Mesothelial cell of epicardium (in vitro differentiated cells): ENCODE measurements at places on chromosomes 3 and 15.

DNA sequence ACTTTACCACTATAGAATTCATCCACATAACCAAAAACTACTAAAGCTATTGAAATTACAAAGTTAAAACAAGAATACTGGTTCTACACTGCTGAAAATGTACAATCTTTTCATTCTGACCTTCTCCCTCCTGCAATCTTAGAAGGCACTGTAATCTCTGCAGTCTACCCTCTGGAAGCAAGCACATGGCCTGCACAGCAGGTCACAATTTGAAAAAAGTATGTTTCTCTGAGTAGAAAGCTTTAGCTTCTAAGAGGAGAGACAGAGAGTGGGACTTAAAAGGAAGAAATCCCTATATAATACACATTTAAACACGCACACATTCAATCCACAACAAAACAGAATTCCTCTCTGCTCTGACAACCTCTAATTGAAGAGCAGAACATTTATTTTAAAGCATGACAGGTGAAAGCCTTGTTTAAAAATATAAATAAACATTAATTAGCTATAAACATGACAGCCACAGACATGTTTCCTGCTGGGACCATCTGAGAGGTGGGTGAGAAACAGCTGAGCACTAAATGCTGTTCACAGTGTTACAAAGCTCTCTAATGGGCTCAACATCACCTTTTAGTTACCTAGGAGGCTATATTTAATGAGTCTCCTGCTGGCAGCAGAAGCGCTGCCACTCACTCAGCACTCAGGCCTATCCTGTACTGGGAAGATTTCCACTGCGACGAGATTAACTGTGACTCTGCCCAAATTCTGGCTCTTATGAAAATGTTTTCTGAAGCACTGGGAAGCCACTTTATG, 447.4 kb downstream of the AGBL1 start:
- no peak for DNase-seq

DNA sequence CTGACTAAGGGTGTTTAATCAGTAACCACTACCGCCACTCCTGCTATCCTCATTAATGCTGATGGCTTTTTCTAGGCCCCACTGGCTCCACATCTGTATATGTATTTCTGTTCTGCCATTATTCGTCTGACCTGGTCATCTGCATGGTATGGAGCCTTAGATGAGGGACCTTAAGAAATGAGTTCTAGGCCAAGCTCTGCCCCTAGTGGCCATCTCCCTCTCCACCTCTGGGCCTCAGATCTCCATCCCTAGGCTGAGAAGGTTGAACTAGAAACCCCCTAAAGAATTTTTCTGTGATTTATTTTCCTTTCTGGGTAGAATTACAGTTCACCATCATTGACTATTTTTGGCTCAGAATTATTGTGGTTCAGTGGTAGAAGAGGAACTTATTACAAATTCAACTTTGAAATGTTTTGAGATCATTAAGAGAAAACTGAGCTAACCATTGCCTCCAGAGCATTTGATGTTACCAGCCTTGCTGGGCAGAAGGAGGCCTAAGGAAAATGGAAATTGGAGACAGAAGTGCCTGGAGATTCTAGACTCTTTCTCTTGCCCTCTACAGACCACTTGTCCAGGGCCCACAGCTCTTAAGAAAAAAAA, 325.2 kb upstream of the NR2E3 start:
- no peak for DNase-seq

DNA sequence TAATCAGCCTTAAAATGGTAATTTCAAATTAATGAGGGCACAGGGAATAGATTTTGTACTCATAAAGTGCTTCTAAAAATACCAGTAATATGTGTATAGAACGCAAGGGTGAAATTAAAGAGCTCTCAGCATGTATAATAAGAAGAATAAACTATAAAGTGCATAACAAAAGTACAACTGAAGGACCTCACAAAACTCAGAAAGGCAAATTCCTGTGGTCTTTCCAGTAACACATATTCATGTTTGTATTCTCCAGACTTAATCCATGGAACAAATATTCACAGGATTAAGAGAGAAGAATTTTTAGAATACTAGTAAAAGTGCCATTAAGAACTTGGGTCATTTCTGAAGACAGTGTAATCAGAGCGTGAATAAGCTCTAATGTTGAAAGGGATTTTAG, 646.3 kb downstream of the CADM2 start:
- DNase-seq, result no peak

DNA sequence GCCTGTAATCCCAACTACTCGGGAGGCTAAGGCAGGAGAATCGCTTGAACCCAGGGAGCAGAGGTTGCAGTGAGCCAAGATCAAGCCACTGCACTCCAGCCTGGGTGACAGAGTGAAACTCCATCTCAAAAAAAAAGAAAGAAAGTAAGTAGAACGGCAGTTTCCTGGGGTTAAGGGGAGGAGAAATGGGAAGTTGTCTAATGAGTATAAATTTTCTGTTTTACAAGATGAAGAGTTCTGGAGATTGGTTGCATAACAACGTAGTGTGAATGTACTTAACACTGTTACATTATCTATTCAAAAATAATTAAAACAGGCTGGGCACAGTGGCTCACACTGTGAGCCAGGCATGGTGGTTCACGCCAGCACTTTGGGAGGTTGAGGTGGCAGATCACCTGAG, 45.4 kb downstream of the GRK7 start:
- no peak for DNase-seq

DNA sequence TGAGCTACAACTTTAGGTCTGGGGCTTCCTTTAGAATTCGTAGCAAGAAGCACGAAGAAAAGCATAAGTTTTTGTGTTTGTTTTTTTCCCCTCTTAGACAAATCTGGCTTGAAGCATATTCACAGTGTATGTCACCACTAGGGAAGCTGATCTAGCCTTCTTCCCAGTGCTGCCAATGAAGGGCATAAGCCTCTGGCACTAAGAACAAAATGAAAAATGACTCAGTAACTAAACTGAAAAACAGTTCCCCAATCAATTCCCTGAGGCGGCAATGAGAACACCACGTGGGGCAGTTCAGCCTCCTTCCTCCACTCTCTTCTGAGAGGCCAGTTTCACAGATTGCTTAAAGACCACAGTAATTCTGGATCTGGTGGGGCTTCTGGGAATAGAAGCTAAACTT, 338.1 kb downstream of the GAP43 start:
- no peak for DNase-seq

DNA sequence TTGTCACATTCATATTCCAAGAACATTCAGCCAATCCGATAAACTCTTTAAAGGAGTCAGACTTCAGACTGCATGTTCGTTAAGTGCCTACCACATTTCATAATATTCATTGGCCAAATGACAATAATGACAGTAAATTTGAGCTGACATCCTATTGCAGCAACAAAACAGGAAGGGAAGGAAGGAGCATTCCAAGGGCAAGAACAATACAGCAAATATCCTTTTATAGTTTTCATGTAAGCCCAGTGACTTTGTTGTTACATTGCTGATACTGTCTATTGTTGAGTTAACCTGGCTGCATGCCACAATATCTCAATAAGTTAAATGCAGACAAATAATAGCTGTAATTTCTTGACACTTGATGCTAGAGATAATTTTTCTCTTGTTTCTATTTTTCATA, 16.4 kb upstream of the CBLB start:
- DNase-seq, result no peak

DNA sequence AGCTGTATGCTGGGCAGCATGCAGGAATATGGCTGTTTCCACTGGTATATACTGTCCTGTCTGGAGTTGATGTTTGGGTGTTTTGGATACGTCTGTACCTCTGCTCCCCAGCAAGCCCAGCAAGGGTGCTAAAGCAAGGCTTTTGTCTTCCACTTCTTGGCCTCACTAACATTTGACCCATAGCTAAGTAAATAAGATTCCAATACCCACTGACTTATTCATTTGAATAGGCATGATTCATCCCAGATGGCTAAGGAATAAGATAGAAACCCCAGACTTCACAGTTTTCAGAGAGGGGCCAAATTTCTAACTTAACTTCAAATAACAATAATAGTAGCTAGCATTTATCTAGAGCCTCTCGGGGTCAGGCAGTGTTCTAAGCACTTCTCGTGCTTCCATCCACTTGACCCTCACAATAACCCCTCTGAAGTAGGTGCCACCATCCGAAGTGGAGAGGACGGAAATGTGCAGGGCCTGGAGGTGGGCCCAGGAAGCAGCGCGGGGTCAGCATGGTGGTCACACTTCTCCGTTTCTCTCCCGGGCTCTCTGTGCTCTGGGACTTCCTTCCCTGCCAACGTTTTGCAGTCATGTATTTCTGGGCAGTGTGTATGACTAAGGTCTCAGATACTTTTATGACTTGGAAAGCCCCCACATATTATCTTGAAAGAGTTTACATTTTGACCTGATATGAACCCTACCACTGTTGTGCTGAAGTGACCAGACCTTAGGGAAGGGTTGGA, 39.3 kb downstream of the LRRK1 start:
- DNase-seq, result no peak

DNA sequence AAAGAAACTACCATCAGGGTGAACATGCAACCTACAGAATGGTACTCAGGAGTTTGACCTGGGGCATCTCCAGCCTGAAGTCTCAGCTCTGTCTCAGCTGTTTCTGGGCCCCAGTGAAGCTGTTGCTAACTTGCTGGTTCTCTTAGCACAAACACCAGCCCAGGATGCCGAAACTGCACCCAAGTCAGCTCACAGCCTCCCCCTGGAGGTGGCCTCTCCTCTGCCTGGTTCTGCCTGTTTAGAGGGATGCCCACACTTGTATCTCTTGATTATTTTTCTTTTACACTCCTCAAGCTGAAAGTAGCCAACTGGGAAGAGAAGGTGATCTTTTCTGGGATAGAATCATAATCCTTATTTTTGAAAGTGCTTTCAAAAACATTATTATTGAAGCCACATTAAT, 289.0 kb upstream of the RASGRP1 start:
- DNase-seq, result no peak

GRCh38 chr3:65787827-65788226, 250.9 kb downstream of the MAGI1 start:
- DNase-seq, result no peak

GRCh38 chr3:108008931-108009639, 81.7 kb downstream of the CD47 start:
- DNase-seq, result no peak

DNA sequence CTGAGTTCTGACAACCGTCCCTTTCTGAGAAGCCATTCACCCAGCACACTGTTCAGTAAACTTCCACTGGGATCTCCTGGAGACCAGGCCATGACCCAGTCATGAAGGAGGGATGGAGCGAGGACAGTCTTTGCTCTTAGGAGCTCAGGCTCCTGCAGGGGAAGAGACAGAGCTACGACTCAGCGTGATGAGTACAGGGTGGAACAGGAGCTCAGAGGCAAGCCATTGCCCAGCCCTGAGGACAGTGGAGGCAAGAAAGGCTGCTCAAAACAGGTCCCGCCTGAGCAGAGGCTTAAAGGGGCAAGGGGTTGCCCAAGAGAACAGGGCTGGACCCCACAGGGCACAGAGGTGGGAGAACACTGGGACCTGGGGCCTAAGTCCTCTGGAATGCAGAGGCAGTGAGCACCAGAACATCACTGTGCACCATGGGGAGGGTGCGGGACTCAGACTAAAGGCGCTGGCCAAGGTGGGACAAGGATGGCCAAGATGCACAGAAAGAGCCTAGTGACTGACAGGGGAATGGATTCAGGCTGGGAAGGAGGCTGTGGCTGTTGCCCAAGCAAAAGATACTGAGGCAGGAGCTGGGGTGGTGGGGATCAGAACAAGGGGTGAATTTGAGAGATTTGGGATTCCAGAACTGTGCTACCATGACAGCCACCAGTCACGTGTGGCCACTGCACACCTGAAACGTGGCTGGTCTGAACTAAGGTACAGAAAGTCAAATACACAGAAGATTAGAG, 25.8 kb downstream of the TMEM43 start:
- DNase-seq, result no peak

- DNase-seq, result no peak
Observed at GRCh38 chr3:117243657-117244056, 534.1 kb downstream of the TUSC7 start.

DNA sequence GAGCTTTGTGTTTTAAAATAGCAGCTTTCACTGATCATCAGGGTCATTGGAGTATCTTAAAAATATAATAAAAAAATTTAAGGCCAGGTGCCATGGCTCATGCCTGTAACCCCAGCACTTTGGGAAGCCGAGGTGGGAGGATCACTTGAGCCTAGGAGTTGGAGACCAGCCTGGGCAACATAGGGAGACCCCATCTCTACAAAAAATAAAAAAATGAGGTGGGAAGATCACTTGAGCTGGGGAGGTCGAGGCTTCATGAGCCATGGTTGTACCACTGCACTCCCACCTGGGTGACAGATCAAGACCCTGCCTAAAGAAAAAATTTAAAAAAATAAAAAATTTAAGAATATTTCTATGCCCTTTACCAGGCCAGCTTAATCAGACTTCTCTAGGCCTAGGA, 1.5 kb downstream of the HMCES start:
- no peak for DNase-seq

DNA sequence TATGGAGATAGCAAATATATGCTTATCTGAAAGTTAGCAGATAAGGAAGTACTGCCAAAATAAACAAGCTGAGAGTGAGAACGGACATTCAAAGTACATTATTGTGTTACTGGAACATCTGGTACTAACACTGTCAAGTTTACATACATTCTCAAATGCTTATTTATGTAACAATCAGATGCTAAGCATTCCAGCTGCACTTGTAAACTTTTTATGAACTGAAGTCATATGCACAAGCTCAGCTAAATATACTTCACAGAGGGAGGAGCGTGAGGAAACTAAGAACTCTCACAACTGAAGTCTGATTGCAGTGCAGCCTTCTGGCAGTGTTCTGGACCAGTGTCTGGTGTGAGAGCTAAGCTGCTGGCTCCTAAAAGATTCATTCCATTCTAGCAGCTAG, 223.7 kb upstream of the NANOGP8 start:
- DNase-seq, result no peak

DNA sequence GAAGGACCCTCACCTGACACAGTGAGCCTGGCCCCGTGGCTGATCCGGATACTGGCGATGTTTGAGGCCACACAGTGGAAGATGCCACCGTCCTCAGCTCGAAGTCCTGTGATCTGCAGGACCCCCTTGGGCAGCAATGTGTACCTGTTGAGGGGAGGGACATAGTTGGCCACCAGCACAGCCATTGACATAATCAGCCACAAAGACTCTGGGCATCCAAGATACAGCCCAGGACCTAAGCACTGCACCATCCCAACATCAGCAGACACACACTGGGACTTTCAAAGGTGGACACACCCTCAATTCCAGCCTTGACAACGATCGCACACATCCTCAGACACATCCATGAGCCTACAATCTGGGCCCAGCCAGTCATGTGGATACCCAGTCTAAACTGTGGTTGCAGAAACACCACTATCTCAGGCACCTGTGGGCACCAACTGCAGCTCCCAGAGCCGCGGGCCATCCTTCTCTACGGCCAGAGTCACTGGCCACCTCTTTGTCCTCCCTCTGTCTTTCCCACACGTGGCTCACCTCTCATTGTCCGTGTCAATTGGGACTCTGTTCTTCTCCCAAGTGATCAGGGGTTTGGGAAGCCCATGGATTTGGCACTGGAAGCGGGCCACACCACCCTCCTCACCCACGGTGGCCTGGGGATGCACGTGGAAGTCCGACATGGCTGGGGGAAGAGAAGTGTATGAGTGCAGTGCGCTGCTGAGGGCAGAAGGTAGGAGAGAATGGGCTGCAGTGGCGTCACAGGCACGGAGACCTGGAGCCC, 31.0 kb downstream of the RNU5B-1 start:
- no peak for DNase-seq
